ENCODE measurements at places on chromosomes 2 and 18. TPM values are rescaled to one million over a fixed set of nuclear protein-coding genes. Genes with fewer than 3 reads are reported as not detected.

HOXD9 gene
- not detected for total RNA-seq

NCKAP5 gene
- total RNA-seq = 4.3 TPM

CD207 gene
- 0.34 TPM for total RNA-seq

GPBAR1 gene
- total RNA-seq = under 0.01 TPM

NOL4 gene
- not detected for total RNA-seq

CAPN14 gene
- total RNA-seq = 0.33 TPM

USP37 gene
- 22.7 TPM for total RNA-seq

CCDC138 gene
- total RNA-seq = 15.6 TPM

SGPP2 gene
- total RNA-seq = not detected

FEV gene
- total RNA-seq = not detected

TSPYL6 gene
- not detected for total RNA-seq

MC4R gene
- 0.36 TPM for total RNA-seq

CNNM3 gene
- 15.1 TPM for total RNA-seq

MDH1B gene
- 1.4 TPM for total RNA-seq

PID1 gene
- total RNA-seq = under 0.01 TPM

RAMP1 gene
- total RNA-seq = 0.33 TPM

FAM117B gene
- total RNA-seq = 2.3 TPM

UBE2F gene
- 57.1 TPM for total RNA-seq

AQP12B gene
- not detected for total RNA-seq

BCL2L11 gene
- total RNA-seq = 9.3 TPM

CRYGD gene
- total RNA-seq = not detected

HSBP1L1 gene
- total RNA-seq = 10.0 TPM
